Left hindlimb (tissue), 1 donor: ENCODE measurements at places on chromosomes 11 and 22.

- no peak for DNase-seq
These were observed 28.1 kb downstream of the COMMD9 start for GRCh38 chr11:36261094-36261493.

DNA sequence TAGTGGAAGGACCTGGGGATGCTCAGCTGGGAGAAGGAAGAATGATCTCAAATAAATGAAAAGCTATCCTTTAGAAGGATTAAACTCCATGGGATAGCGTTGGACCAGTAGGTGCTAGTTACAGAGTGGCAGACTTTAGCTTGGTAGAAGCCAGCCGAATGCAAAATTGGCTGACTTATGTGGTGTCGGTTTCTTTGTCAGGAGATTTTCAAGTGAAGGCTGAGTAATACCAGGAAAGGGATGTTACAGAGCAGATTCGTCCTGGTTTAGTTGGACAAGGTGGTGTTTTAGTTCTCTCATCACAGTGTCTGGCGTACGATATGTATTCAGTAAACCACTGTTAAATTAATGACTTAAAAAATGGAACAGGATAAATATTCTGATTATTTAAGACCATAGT, 26.0 kb downstream of the FDX1 start:
- DNase-seq = no peak

DNA sequence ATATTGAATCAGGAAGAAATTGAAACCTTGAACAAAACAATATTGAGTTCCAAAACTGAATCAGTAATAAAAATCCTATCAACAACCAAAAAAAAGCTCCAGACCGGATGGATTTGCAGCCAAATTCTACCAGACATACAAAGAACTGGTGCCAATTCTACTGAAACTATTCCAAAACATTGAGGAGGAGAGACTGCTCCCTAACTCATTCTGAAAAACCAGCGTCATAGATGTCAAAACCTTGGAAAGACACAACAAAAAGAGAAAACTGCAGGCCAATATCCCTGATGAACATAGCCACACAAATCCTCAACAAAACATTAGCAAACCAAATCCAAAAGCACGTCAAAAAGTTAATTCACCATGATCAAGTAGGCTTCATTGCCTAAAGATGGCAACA, 353.8 kb downstream of the TMEM135 start:
- no peak for DNase-seq

- no peak for DNase-seq
These were observed 36.0 kb downstream of the ZBTB44 start for GRCh38 chr11:130278745-130279144.

DNA sequence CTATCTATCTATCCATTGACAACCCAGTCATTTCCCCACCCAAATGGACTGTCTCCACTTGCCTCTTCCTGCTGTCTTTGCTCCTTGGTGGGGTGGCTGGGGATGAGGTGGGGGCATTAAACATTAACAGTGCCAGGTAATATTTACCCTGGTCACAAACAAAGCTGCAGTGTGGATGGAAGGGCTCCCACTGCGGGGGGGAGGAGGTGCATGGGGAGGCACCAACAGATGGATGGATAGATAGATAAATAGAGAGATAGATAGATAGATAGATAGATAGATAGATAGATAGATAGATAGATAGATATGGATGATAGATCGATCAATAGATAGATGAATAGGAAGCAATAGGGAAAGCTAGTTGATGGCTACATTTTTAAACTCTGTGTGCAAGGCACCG, 2.3 kb upstream of the FXYD2 start:
- DNase-seq = no peak

GRCh38 chr11:45089251-45089650, 57.2 kb upstream of the PRDM11 start:
- DNase-seq = peak; percentile 85

- no peak for DNase-seq
These were observed 11.0 kb downstream of the CRELD2 start for GRCh38 chr22:49929211-49929979.

DNA sequence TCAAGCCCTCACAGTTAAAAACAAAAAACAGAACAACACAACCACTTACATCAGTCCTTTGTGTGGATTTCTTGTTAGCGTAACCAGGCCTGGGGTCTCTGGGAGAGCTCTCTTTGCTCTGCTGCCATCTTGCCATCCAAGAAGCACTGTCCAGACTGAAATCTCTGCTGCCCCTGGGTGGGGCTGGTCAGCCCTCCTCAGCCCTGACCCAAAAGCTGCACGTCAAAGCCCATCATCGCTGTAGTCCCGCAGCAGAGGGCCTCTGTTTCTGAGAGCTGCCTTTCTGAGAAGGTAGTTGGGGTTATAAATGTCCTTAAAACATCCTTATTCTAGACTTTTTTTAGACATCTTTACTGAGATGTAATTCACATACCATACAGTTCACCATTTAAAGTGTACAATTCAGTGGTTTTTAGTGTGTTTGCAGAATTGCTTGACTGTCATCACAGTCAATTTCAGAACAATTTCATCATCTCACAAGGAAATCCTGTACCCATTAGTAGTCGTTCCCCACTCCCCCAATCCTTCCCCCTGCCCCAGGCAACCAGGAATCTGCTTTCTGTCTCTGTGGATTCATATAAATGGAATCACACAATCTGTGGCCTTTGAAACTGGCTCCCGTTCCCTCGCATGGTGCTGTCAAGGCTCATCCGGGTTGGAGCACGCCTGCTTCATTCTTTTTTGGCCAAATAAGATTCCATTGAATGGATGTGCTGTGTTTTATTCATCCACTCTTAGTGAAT, 94.9 kb downstream of the TBC1D22A start:
- no peak for DNase-seq

DNA sequence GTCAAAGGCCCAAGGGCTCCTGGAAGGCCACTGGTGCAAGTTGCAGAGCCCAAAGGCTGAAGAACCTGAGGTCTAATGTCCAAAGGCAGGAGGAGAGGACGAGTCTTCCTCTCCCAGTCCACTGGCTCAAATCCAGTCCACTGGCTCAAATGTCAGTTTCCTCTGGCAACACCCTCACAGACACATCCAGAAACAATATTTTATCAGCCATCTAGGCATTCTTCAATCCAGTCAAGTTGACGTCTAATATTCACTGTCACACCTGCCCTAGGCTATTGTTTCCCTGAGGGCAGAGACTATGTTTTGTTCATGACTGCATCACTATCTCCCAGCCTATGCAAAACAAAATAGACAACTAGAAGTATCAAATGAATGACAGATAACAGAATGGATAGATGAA, 148.1 kb downstream of the SPON1 start:
- no peak for DNase-seq

DNA sequence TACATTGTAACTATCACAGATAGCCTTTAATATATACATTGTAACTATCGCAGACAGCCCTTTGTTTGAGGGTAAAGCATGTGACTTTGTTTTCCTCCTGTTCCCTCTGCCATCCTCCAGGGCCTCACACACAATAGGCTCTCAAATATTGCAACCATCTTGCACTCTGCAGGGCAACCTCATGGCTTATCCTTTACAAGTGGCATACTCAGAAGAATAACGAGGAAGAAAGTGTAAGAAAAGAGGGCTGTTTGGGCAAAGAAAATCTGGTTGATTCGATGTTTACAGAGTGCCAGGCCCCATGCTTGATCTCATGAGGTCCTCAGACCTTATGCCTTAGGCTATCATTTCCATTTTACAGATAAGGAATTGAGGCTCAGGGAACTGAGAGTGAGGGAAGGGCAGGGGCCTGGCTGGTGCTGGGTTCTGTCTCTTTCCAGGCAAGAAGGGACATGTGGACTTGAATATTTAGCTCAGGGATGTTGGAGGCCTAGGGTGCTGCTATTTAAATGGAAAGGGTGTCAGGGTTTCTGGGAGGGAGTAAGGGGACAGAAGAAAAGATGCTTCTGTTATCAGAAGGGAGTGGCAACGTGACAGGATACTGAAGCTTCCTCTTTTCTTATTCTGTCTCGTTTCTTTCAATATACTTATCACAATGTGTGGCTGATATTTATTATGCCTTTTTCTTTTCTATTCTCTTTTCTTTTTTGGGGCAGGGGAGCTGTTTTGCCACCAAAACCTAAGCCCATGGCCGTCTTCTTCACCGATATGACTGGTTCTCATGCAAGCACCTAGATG, 1.1 kb upstream of the SAMM50 start:
- DNase-seq = no peak

DNA sequence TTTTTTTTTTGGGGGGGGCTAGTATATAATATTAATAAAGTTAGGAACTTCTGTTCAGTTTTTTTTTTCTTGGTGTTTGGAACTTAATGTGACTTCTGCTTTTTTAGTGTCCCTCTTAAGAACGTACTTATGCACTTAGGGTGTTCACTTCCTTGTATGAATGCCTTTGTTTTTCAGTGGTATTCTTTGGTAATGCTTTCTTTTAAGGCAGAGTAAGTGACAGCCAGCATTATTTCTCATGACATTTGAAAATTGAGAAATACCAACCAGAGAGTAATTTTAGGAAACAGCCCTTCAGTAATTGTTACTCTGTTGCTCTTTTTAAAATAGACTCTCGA, 2.4 kb downstream of the GRK3 start:
- DNase-seq = no peak

GRCh38 chr22:24445481-24446259, 18.3 kb downstream of the ADORA2A start:
- no peak for DNase-seq

DNA sequence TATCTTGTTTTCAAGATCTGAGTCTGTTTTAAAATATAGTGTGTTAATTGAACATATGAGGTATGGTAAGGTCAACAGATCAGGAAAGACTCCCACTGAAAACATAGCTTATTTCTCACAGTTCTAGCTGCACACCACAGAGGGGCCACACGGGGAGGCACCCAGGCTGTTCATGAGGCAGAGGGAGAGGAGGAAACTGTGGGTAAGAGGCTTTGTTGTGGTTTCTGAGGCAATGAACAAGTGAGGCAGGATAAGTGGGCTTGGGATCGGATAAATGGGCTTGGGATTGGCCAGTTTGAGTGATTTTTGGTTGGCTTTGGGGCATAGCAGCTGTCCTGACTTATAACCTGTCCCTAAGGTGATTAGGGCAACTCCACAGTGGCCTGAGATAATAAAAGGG, 242.1 kb downstream of the LUZP2 start:
- DNase-seq = no peak

DNA sequence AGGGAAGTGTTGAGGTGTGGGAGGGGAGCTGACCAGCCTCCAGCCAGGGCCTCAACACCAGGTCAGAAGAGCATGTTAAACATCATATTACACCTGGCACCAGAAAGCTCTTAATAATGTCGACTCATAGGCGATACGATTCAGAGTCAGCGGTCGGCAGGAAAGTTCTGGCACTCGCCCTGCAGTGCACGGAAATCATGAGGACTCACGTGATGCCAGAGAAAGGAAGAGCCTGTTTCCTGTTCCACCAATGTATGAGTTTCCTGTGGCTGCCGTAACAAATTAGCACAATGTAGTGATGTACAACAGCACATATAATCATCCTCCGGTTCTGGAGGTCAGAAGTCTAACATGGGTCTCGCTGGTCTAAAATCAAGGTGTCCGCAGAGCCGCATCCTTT, 198.8 kb downstream of the BARX2 start:
- no peak for DNase-seq

DNA sequence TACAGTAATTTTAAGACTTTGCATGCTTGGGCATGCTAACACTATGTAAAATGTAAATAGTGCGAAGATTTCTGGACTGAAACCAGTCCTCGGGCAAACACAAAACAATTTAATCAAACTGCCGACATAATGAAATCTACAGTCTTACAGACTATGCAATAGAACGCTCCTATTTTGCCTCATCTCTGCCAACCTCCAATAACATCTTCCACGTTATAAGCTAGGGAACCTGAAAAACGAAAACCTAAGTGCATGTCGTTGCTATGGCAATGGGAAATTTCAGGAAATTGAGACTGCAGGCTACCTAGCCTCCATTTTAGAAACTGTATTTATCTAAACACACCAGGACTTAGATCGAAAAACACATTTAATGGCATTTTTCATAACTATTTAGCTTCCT, 1.1 kb downstream of the CSTF3 start:
- no peak for DNase-seq

DNA sequence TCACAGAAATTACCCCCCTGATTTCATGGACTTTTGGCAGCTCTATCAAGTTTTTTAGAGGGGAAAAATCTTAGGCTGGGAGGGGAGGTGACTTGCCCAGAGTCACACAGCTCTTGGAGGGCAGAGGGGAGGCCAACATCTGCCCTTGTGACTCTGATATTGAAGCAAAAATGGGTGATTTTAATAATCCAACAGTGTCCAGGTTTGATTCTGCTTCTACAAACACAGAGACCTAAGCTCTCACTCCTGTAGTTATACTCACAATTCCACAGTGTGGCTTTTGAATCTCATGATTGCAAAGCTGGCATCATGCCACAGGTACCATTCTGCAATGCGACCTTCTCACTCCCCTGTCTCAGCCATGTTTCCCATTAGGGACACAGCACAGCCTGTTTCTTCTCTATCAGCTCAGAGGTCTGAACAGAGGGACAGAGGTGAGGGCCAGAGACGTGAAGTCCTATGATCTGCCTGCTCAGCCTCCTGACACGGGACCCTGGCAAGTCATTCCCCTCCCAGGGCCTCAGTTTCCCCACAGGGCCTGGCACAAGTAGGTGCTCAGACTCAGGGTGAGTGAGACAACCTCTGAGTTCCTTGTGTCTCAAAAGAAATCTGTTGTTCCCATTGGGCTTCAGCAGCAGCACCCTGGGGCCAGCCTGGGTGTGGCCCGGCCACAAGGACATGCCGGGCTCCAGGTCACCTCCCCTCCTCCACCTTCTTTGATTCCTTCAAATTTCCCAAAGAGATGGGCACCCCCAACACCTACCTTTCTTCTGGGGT, 766 bp downstream of the APOL2 start:
- no peak for DNase-seq

DNA sequence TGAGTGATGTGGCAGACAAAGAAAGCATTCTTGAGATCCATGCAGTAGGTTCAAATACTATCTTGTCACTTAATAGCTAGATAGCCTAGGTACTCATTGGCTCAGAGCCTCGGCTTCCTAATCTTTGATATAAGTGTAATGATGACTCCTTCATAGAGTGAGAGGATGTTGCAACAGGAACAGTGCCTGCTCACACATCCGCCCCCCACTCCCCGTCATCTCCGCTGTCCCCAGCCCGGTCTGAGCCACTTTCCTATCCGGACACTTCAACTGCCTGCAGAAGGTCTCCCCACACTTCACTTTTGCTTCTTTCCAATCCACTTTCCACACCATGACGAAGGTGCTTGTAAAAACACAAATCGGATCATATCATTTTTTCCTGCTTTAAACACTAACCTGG, 128.8 kb downstream of the NTM start:
- DNase-seq = no peak
